SJSA1 (cell line): ENCODE measurements at places on chromosomes 12 and 14. TPM values are rescaled to one million over a fixed set of nuclear protein-coding genes. Genes with fewer than 3 reads are reported as not detected.

- DNase-seq = no peak
These were observed 11.4 kb downstream of the CAND1 start for GRCh38 chr12:67280572-67280971.

DNA sequence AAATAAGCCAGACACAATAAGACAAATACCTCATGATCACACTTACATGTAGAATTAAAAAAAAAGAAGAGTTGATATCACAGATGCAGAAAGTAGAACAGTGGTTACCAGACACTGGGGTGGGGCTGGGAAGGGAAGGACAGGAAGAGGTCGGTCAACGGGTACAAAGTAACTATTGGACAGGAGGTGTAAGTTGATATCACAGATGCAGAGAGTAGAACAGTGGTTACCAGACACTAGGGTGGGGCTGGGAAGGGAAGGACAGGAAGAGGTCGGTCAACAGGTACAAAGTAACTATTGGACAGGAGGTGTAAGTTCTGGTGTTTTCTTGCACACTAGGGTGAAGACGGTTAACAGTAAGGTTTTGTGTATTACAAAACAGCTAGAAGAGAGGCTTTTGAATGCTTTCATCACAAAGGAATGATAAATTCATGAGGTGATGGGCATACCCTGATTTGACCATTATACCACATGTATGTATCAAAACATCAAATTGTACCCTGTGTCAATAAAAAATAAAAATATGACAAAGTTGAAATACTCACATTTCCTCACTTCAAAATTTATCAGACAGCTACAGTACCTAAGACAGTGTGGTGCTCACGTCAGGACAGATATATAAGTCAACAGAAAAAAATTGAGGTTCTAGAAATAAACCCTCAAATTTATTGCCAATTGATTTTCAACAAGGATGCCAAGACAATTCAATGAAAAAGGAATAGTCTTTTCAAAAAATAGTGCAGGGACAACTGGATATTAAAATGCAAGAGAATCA is 32.8 kb downstream of the GALC start:
- no peak for DNase-seq

GRCh38 chr14:47269756-47270492 is 405.5 kb downstream of the MDGA2 start:
- DNase-seq = no peak

DNA sequence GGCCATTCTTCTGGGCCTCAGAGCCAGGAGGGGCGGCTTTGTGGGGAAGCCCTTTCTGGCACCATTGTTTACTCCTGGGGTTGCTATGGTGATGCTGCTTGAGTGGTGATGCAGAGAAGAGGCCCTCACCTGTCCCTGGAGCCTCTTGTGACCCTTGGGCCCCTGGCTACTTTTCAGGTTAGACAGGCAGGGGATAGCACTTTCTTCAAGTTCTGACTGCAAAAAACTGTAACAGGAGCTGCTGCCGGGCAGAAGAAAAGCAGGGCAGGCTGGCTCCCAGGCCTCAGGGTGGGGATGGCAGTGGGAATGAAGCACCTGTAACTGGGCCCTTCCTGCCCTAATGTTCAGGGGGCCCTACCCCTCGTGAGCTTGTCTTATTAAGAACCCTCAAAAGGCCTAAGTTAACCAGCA is at the start of gene TEX52:
Gene TEX52 (minus strand): TSS at position 19 of the 411 bp plus-strand sequence. CDS start 13 bp downstream, at position 6.
- DNase-seq = no peak

The GAPDH gene
- total RNA-seq = 5,440 and 7,155 TPM in 2 replicates

DNA sequence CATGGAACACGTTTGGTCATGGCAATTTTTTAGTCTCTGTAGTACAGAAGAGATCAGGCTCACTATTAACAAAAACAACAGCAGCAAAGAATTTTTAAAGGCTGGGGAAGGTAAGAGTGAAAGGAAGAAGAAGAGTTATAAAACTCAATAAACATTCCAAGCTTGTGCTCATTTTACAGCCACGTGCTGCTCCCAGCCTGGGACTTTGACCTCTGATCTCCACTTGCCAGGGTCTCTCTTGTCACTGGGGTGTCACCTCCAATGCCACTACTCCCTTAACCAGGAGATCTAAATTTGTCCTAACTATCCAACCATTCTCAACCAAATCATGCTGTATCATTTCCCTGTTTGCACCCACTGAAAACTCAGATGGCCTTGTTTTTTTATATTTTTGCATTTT is 605.1 kb downstream of the VRK1 start:
- no peak for DNase-seq

The DAZAP2 gene
- total RNA-seq = 79.9 and 153 TPM in 2 replicates

DNA sequence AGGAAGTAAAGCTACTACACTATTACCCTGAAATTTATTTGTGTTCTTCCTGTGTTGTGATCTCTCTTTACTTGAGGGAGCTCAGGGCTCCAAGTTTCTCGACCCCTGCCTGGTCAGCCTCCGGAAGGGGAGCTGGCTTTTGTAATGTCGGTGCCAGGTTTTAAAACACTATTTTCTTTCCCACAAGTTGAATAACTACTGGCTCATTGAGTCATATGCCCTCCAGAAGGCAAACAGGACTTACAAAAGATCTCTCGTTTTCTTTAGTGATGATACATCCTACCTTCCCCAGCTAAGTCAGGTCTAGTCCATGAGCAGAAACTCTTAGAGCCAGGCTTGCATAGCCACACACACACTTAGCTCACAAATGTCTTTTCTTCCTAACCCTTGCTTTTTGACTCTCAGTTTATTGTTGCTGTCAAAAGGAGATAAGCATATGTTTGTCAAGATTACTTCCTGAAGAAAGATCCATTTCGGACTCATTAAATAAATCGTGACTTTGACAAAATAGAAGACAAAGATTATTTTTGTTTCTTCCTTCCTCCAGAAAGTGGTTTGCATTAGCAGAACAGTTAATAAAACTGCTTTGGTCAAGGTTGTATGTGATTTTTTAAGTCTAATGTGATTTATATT is 209.8 kb upstream of the FLRT2 start:
- DNase-seq = peak; percentile 61
